ENCODE measurements at places on chromosomes 16 and 17.

DNA sequence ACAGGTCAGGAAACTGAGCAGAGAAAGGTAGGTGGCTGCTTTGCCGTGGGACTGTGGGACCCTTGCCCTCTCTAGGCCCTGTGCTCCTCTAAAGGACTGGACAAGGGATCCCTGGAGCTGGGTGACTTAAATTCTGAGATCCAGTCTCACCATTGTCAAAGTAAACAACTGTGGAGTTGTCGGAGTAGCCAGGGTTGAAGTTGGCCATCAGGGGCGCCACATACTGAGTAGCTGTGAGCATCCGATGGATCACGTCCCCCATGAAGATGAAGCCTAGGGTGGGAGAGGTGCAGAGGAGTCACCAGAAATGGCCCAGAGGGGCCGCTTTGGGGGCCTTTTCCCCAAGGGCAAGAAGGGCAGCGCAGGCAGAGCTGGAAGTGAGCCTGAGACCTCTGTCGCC, 43.5 kb downstream of the PLXDC1 start:
- no peak for DNase-seq

DNA sequence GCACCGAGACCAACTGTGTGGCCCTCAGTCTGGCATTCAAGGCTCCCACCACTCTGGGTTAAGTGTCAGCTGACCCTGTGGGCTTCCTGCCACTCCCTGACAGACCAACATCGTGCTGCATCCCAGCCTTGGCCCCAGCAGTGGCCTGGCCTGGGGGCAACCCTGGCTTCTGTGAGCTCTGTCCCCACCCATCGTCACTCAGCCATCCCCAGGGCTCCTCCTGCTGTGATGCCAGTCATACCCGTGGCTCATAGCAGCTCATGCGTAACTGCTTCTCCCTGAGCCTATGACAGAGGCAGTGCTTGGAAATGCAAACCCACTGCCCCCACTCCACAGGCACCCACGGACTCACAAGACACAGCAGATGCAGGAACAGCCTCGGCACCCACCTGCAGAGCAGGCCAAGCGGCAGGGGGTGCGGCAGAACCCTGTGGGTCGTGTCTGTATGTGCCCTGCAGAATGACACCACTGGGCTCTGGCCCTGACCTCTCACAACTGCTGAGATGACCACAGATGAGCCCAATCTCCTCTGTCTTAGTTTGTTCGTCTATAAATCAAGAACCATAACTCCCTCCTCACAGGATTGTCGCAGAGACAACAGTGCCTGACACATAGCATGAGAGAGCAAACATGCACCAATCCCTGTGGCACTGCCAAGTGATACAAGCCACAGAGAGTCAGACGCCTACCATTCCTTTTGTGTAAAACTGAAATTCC, 26.6 kb downstream of the PIEZO1 start:
- DNase-seq: no peak

DNA sequence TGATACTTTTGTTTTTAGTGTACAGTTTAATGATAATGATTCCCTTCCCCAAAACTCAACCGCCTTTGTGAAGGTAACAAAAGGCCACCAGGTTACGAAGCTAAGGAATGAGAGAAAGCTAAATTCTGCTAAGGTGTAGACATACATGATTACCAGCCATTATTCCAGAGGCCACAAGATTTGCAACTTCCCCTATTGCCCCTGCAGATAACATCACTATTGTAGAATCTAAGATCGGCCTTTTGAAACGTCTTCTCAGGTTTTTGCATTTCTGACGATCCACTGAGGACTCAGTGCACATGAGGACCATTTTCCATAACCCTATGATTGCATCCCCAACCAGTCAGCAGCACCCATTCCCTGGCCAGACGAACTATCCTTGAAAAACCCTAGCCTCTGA, 33.9 kb upstream of the SNN start:
- no peak for DNase-seq

- DNase-seq: peak; percentile 78
Measured at GRCh38 chr17:82273327-82274133, at the start of gene CSNK1D. CSNK1D (minus strand) TSS chr17:82273700; CDS start chr17:82273381, 319 bp downstream.

DNA sequence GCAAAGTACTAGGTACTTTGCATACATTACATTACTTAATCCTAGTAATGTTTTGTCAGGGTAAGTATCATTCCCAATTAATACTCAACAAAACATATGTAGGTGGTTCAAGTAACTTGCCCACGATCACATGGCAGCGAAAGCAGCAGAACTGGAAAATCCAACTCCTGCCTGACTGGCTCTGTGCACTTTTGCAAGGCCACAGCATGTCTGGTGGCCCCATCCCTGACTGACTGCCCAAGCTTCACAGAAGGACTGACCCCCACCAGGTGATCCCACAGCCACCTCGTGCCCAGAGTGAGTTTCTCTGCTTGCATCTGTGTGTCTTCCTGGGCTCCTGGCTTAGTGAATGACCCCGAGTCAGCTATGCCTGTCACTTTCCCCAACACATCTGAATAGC, 11.4 kb downstream of the CNP start:
- no peak for DNase-seq

DNA sequence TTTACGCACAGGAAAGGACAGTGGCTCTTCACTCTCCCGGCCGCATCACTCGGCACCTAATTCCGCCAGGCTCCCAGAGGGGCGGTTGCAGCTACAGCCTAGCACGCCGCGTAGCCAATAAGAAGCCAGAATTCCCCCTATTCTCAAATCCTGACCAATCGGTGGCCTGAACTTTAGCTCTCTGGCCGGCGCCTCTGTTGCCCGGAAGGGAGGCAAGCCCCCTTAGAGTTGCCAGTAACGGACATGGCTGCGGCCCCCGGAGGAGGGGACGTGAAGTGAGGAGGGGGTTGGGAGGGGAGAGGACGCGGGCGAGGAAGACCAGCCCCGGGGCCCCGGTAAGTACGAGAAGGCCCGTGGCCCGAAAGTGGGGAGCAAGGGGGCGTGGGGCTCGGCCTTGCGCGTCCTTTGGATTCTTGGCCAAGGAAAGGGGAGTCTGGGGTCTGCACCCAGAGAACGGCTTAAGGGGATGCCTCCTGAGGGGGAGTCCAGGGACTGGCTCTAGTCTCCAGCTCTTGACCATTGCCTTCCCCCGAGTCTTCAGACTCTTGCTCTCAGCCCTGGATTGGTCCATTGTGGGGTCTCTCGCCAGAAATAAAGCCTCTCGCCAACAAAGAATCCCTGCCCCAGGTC, at the start of gene TMEM94:
TSS of gene TMEM94 (plus strand) at position 219 of the 630 bp plus-strand sequence. CDS start 15,271 bp downstream, outside the sequence.
- peak; percentile 91 for DNase-seq

DNA sequence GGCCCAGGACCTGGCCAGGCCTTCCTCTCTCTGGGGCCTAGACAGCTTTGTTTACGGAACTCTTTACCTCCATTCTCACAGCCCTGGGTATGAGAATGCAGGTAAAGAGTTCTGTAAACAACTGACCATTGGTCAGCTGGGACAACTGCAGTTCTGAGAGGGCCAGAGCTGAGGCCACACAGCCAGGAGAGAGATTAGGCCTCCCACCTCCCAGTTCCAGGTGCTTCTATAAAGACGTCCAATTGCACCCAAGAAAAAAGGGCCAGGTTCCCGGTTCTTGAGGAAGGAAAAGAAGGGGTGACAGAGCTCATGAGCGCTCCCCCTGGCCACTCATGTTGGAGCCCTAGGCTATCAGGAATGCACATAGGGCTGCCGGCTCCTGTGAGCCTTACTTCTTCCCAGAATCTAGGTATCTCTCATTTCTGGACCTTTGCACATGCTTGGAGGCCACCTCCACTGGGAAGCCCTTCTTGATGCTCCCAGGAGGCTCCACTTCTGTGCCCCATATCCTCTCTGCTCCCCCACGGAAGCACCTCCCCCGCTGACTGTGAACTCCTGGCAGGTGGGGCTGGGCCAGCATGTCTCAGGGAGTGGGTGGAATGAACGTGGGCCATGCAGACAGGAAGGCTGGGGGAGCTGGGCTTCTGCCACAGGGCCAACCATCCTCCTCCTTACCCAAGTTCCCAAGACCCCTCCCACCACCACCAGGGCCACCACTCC, 13.1 kb downstream of the CNGB1 start:
- no peak for DNase-seq

DNA sequence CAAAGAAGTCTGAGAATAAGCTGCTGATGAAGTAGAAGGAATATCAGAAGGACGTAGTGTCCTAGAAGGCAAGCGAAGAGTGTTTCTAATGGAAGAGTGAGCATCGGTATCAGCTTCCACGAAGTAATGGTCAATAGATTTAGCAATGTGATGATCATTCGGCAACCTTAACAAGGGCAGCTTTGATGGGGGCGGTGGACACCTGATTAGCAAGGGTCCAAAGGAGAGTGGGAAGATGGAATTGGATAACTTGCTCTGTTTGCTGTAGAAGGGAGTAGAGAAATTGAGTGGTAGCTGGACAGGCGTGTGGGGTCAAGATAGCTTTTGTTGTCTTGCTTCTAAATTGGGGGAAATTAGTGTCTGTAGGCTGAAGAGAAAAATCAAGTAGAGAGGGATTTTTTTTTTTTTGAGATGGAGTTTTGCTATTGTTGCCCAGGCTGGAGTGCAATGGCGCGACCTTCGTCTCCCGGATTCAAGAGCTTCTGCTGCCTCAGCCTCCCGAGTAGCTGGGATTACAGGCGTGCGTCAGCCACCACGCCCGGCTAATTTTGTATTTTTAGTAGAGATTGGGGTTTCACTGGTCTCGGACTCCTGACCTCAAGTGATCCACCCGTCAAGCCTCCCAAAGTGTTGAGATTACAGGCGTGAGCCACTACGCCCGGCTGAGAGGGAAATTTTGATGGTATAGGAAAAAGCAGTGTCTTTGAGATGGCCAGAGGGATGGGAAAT, 13.9 kb upstream of the HES7 start:
- DNase-seq: no peak

DNA sequence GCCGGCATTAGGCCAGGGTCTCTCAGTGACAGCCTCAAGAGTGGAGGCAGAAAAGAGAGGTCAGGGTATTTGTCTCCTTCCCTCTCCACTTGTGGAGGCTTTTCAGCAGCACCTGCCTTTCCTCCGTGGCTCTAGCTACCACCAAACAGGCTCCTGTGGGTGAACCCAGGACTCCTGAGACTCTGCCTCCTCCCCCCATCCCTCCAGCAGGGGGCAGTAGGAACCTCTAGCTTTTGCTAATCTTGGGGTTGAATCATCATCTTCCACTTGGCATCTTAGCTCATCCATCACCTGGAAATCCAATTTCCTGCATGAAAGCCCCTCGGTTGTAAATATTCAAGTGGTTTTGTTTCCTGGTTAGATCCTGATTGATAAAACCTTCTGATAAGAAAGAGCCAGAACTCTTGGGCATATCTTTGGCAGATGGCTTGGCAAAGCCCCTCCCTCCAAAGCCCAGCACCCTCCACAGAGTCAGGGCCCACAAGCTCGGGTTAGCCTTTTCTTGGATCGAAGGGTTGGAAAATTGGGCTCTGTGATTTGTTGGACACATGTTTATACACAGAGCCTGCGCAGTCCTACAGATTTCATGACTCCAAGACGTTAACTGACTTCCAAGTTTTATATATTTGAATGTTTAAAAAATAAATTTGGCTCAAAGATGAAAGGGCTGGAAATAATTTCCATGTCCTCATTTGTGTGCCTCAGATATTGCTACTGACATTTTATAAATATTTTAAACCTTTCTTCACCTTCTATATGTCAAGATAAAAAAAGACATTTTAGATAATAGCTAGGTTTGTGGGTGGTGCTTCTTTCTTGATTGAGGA, 322.1 kb downstream of the MAP2K4 start:
- DNase-seq: no peak

GRCh38 chr17:64092113-64092512, 37.8 kb downstream of the ERN1 start:
- no peak for DNase-seq
